ENCODE measurements at places on chromosomes 13 and 19. TPM values are rescaled to one million over a fixed set of nuclear protein-coding genes. Genes with fewer than 3 reads are reported as not detected.

DNA sequence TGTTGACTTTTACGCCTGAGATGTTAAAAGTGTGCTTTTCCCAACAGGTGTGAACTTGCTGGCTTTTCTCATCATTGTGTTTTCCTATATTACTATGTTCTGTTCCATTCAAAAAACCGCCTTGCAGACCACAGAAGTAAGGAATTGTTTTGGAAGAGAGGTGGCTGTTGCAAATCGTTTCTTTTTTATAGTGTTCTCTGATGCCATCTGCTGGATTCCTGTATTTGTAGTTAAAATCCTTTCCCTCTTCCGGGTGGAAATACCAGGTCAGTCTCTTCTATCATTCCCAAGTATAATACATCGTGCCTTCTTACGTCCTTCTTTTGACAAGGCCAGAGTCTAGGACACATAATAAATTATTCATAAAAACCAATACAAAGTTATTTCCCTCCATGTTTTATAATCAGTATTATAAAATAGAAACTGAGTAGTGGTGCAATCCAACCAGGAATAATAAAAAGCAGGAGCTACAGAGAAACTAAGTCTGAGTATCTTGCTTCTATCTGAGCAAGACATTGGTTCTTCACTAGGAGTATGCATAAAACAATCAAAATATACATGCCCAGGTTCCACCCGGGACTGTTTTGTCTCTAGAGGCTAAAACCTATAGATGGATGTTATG lies 57.9 kb downstream of the RXFP2 start:
- peak; percentile 3 for DNase-seq
- H3K4me3 ChIP-seq = no peak overlapping the region
- no peaks in the 10 kb centered on the region for H3K27me3 ChIP-seq
- no peaks in the 10 kb centered on the region for H3K36me3 ChIP-seq

DNA sequence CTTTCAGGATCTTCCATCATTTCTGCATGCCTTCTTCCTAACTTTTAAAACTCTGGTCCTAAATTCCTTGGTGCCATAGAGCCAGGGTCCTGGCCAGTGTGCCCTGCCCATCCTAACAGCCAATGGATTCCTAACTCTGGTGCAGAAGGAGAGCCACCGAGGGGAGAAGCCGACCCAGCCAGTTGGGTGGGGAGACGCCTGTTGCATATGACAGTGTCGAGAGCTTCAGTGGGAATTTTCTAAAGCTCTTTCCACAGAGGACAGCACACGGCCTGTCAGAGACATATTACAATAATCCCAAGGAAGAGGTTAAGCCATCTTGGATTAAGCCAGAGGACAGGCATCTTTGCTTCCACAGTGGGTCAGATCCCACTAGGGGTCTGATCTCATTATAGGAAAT lies 180.4 kb downstream of the ZNF536 start:
- H3K27me3 ChIP-seq = no peaks in the 10 kb centered on the region
- H3K4me1 ChIP-seq = no peaks in the 10 kb centered on the region
- DNase-seq = no peak
- H3K4me3 ChIP-seq = no peak overlapping the region
- no peaks in the 10 kb centered on the region for H3K36me3 ChIP-seq

DNA sequence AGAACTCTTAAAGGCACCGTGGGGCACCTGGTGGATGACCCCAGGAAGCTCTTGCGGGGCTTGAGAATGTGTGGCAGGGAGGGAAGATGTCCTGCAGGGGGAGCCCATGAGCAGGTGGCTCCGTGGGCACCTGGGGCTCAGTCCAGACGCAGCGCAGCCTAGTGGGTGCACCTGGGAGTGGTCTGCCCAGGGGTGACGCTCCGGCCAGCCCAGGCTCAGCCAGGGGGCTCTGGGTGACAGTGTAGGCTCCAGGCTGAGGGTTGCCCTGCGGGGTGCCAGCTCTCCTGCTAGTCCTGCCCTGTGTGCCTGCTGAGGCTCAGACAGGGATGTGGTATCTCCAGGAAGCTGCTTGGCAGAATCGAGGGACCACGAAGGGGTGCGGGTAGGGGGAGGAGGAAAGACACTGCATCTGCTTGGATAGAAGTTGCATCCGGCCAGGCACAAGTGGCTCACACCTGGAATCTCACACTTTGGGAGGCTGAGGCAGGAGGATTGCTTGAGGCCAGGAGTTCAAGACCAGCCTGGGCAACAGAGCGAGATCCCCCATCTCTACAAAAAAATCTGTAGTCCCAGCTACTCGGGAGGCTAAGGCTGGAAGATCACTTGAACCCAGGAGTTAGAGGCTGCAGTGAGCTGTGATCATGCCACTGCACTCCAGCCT lies 15.0 kb upstream of the PGLS start:
- DNase-seq = peak; percentile 81
- peaks cover 40% of the 10 kb centered on the region for H3K4me1 ChIP-seq
- no peaks in the 10 kb centered on the region for H3K36me3 ChIP-seq
- H3K27me3 ChIP-seq = no peaks in the 10 kb centered on the region

GRCh38 chr19:40271706-40272105 lies 13.4 kb downstream of the AKT2 start:
- peaks cover 26% of the 10 kb centered on the region for H3K36me3 ChIP-seq
- no peak for DNase-seq
- no peaks in the 10 kb centered on the region for H3K27me3 ChIP-seq
- no peak overlapping the region for H3K27ac ChIP-seq

DNA sequence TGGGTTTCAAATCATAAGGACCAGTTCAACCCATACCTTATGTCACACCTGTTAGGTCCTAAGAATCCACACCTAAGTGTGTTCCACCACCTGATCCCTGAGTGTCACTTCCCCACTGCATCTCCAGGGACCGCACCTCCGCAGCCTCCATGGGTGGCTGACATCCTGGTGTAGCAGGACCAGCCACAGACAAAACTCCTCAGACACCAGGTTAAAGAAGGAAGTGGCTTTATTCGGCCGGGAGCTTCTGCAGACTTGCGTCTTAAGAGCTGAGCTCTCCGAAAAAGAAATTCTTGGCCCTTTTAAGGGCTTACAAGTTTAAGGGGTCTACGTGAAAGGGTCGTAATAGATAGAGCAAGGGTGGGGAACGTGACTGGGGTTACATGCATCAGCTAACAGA lies 509.9 kb downstream of the MYO16 start:
- no peaks in the 10 kb centered on the region for H3K4me1 ChIP-seq
- H3K27me3 ChIP-seq = no peaks in the 10 kb centered on the region
- H3K36me3 ChIP-seq = no peaks in the 10 kb centered on the region
- H3K27ac ChIP-seq = no peak overlapping the region

GRCh38 chr13:43472980-43473379 lies 313.8 kb downstream of the ENOX1 start:
- no peak overlapping the region for H3K4me3 ChIP-seq
- no peaks in the 10 kb centered on the region for H3K36me3 ChIP-seq
- no peaks in the 10 kb centered on the region for H3K27me3 ChIP-seq
- H3K4me1 ChIP-seq = no peaks in the 10 kb centered on the region

IGFL2 gene
- not detected for total RNA-seq
